ENCODE measurements at places on chromosomes 2 and 18. TPM values are rescaled to one million over a fixed set of nuclear protein-coding genes. Genes with fewer than 3 reads are reported as not detected.

SCYGR4 gene
- total RNA-seq = 0.99 TPM

DNA sequence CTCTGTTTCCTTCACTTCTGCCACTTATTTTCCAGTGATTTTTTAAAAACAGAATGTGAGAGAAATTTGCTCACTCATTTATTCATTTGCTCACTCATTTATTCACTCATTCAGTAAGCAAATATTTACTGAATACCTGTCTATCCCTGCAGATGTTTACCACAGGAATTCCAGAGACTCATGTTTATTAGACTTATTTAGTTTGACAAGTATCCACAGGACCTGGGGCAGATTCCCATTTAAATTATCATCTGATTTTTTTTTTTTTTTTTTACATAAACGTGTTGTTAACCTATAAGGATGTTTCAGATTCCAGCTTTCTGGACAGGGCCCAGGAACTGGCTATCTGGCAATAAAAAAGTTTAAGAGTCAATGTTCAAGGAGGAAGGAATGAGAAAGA lies 175.1 kb upstream of the ERBB4 start:
- H3K4me3 ChIP-seq = no peak overlapping the region
- DNase-seq = no peak
- no peak overlapping the region for H3K27ac ChIP-seq
- no peaks in the 10 kb centered on the region for H3K36me3 ChIP-seq

SLC4A5 gene
- 9.1 TPM for total RNA-seq

SOWAHC gene
- 1.1 TPM for total RNA-seq

DNA sequence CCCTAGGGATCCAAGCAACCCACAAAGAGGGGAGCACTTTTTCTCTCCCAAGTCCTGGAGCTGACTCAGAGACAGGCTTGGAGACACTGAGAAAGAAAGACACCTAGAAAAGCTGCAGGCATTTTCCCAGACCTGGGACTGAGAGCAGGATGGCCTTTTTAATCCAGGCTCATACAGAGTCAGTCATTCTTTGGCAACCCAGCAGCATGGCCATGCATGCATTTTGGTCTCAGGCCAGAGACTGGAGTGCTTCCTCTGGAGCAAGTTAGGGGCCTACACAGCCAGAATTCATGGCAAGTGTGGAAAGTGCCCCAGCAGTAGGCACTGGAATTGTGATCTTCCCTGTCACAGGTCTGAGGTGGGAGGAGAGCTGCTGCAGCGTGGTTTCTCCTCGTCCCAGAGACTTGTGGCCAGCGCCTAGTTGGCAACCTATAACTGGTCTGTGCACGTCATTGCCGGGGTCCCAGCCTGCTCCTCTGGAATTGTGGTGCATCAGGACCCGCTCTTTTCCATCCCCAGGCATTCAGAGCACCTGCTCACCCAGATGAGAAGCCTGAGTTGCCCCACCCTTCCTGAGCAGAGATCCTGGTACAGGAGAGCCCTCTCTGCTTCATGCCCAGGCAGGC lies 231.9 kb upstream of the RAB6C start:
- no peaks in the 10 kb centered on the region for H3K36me3 ChIP-seq
- H3K27me3 ChIP-seq = peaks cover 9% of the 10 kb centered on the region
- no peaks in the 10 kb centered on the region for H3K4me1 ChIP-seq
- no peak overlapping the region for H3K27ac ChIP-seq
- H3K4me3 ChIP-seq = no peak overlapping the region
- DNase-seq = no peak

- peaks cover 28% of the 10 kb centered on the region for H3K27me3 ChIP-seq
- H3K27ac ChIP-seq = no peak overlapping the region
- no peak overlapping the region for H3K4me3 ChIP-seq
Measured at GRCh38 chr2:38504169-38504568, 98.6 kb downstream of the HNRNPLL start.

- H3K4me1 ChIP-seq = peaks cover 23% of the 10 kb centered on the region
- H3K27ac ChIP-seq = peak overlapping the region; percentile 98
- no peaks in the 10 kb centered on the region for H3K36me3 ChIP-seq
- H3K4me3 ChIP-seq = no peak overlapping the region
- no peaks in the 10 kb centered on the region for H3K27me3 ChIP-seq
Measured at GRCh38 chr2:143264851-143265250, 135.6 kb downstream of the ARHGAP15 start.

GRCh38 chr18:75213611-75214331 lies 3.2 kb downstream of the TSHZ1 start:
- H3K36me3 ChIP-seq = peaks cover 3% of the 10 kb centered on the region
- DNase-seq = no peak
- peak overlapping the region; percentile 61 for H3K27ac ChIP-seq

MEMO1 gene
- 41.7 TPM for total RNA-seq

GRCh38 chr2:168976034-168976654 lies 55.0 kb downstream of the ABCB11 start:
- H3K4me1 ChIP-seq = peaks cover 2% of the 10 kb centered on the region
- peaks cover 2% of the 10 kb centered on the region for H3K36me3 ChIP-seq
- H3K27me3 ChIP-seq = no peaks in the 10 kb centered on the region
- no peak overlapping the region for H3K27ac ChIP-seq
- no peak overlapping the region for H3K4me3 ChIP-seq

DNA sequence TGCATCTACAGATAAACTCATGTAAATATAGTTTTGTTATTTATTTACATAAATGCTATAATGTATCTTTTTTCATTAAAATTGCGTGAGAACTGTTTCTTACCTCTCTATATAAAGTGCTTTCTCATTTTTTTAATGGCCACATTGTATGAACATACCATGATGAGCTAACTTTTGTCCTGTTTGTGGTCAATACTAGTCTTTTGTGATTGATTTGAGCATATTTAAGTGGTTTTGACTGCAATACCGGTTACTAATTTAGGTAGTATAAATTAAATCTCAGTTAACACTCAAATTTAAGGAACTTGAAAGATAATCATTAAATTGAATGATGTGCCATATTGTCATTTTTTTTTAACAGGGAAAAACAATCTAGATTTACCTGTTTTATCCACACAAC lies 108.2 kb downstream of the HAUS1 start:
- peak overlapping the region; percentile 87 for H3K27ac ChIP-seq
- no peaks in the 10 kb centered on the region for H3K27me3 ChIP-seq
- no peak for DNase-seq
- H3K36me3 ChIP-seq = no peaks in the 10 kb centered on the region
- H3K4me3 ChIP-seq = no peak overlapping the region

- no peak overlapping the region for H3K27ac ChIP-seq
- H3K4me3 ChIP-seq = no peak overlapping the region
- peaks cover 12% of the 10 kb centered on the region for H3K27me3 ChIP-seq
- no peaks in the 10 kb centered on the region for H3K36me3 ChIP-seq
Measured at GRCh38 chr2:19815746-19816145, 86.0 kb downstream of the TTC32 start.

DNA sequence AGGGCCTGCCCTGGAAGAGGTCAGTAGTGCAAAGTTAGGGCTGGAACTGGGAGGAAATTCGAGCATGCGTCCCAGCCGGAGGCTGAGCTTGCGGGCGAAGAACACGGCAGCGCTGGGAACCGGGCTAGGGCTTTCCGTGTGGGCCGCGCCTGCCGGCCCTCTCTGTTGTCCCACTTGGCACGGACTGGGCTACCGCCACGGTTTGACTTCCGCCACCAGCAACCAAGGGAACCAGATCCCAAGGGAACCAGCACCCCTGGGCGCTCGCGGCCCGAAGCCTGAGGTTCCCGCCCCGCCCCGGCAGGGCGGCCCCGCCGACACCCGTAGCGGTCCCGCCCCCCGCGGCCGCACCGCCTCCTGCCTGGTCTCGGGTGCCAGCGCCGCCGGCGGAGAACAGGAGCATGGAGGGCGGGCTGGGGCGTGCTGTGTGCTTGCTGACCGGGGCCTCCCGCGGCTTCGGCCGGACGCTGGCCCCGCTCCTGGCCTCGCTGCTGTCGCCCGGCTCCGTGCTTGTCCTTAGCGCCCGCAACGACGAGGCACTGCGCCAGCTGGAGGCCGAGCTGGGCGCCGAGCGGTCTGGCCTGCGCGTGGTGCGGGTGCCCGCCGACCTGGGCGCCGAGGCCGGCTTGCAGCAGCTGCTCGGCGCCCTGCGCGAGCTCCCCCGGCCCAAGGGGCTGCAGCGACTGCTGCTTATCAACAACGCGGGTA lies at the start of gene SPR:
Gene SPR, plus strand, starts transcription at position 377 of the 708 bp plus-strand sequence. Its CDS starts 25 bp downstream, at position 402.
- H3K4me3 ChIP-seq = peak within 1 kb of the TSS; percentile 85
- H3K4me1 ChIP-seq = peaks cover 12% of the 10 kb centered on the region
- H3K36me3 ChIP-seq = peaks cover 3% of the 10 kb centered on the region
- no peak within 1 kb of the TSS for H3K27ac ChIP-seq
- H3K27me3 ChIP-seq = peaks cover 63% of the 10 kb centered on the region

- H3K36me3 ChIP-seq = peaks cover 4% of the 10 kb centered on the region
- no peak overlapping the region for H3K27ac ChIP-seq
- H3K4me3 ChIP-seq = no peak overlapping the region
- DNase-seq = no peak
Measured at GRCh38 chr2:172606285-172606684, 50.4 kb downstream of the PDK1 start.

DNA sequence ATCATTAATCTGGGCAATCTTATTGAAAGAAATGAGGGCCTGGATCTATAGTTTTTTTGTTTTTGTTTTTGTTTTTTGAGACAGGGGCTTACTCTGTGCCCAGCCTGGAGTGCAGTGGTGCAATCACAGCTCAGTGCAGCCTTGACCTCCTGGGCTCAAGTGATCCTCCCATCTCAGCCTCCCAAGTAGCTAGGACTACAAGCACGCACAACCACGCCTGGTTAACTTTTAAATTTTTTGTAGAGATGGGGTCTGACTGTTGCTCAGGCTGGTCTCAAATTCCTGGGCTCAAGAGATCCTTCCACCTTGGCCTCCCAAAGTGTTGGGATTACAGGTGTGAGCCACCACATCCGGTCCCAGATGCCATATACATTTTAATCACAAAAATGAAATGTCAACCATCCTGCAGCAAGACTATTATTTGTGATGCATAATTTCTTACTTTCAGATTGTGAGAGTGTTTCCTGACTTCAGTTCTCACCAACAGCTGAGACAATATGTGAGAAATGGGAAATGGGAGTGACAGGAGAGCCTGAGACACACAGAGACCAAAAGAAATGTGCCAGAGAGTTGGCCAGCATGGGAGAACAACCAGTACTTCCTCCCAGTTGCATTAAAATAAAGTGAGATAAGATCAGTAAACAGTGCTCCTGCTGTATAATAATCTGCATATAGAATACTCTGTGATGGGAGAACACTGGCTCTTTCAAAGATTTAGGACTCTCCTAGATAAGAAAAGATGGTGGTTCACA lies 87.6 kb downstream of the METTL8 start:
- no peak for DNase-seq
- H3K27me3 ChIP-seq = no peaks in the 10 kb centered on the region
- peaks cover 19% of the 10 kb centered on the region for H3K4me1 ChIP-seq
- H3K36me3 ChIP-seq = no peaks in the 10 kb centered on the region
- H3K27ac ChIP-seq = no peak overlapping the region
- H3K4me3 ChIP-seq = no peak overlapping the region

DNA sequence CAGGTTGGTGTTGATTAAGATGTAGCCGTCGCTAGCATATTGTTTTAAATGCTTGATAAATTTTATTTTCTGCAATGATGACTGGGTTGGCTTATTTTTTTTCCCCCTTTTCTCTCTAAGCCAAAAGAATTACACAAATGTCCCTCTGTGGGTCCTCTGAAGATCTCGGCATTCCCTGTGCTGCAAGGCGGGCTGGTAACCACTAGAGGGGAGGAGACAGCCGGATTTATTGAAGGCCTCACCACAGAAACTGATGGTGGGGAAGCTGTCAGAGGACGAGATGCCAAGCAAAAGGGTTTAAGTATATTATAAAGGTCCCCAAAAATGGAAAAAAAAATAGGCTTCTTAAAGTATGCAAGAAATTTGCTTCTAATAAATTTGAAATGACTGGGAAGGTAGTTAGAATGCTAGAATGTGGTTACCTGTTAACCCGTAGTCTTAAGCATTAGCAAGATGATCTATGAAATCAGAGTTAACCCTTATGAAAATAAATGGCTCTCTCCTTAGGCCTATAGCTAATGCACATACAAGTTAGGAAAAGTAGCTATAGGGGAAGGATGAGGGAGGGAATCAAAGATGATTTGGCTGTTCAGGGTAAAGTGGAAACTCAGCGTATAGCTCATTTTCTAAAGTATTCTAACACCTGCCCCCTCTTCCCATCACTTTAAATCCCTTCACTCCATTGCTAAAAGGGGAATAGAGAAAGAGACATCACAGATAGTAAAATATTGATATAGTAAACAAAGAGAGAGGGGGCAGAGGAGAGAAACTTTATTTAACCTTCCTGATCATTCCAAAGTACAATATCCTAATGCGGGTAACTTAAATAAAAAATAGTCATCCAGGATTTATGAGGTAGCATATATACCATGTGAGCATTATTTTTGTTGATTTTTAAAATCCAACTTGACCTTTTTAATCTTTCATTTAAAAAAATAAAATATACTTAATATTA lies 894.5 kb upstream of the POU3F3 start:
- H3K4me1 ChIP-seq = no peaks in the 10 kb centered on the region
- DNase-seq = no peak
- H3K27ac ChIP-seq = no peak overlapping the region
- H3K4me3 ChIP-seq = no peak overlapping the region
- H3K27me3 ChIP-seq = no peaks in the 10 kb centered on the region

DNA sequence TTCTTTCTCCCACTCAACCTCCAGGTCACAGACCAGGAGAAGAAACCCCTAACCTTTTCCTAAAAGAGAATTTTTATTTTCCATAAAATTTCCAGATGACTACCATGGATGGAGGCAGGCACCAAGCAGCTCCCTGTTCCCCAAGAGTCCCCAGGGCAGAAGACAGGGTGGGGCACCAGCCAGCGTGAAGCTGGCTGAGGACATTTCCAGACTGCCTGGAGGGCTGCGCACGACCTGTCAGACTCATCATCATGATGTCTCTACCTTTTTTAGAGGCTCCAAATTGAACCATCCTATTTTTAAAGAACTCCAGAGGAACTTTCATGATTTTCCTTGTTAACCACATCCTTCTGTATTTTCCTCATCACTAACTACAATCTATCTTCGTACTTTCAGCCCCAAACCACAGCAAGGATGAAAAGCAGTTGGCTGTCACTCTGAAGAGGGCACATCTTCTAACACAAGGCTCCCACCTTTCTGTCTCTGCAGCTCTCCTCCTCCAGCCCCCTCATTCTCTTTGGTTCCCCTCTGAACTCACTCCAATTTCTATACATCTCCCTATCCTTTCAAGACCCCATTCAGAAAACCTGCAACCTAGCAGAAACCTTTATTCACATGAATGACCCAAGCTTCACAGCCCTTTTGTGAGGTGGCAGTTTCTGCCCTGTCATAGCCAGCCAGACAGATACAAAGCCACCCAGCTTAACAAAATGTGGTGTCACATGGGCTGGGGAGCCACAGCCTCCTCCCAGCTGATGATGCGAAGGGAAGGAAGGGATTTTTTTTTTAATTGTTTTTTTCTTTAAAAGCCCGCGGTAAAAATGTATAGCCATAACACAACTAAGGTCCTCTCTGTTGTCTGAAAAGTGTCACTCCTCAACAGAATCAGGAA lies 11.1 kb downstream of the AMMECR1L start:
- peaks cover 12% of the 10 kb centered on the region for H3K36me3 ChIP-seq
- peak overlapping the region; percentile 74 for H3K27ac ChIP-seq
- H3K4me1 ChIP-seq = peaks cover 44% of the 10 kb centered on the region
- DNase-seq = no peak
- H3K27me3 ChIP-seq = no peaks in the 10 kb centered on the region

- no peaks in the 10 kb centered on the region for H3K4me1 ChIP-seq
- no peak overlapping the region for H3K27ac ChIP-seq
- no peak for DNase-seq
- H3K27me3 ChIP-seq = no peaks in the 10 kb centered on the region
- H3K36me3 ChIP-seq = no peaks in the 10 kb centered on the region
Measured at GRCh38 chr2:133296401-133296800, 271.9 kb downstream of the NCKAP5 start.

CRYGD gene
- total RNA-seq = not detected

CYP27A1 gene
- 0.52 TPM for total RNA-seq

- H3K4me3 ChIP-seq = no peak overlapping the region
- no peak for DNase-seq
- peaks cover 6% of the 10 kb centered on the region for H3K27me3 ChIP-seq
- no peaks in the 10 kb centered on the region for H3K4me1 ChIP-seq
Measured at GRCh38 chr2:84243788-84244733, 215.0 kb downstream of the SUCLG1 start.

ECEL1 gene
- total RNA-seq = not detected

Data from T-helper 17 cell (primary cell).